Metanephros (tissue), 2 donors: ENCODE measurements at places on chromosomes 11 and 22. TPM values are rescaled to one million over a fixed set of nuclear protein-coding genes. Genes with fewer than 3 reads are reported as not detected.

The PIH1D2 gene
- 3.9 TPM for total RNA-seq

The FGF19 gene
- total RNA-seq = 0.70 TPM

The TAF1D gene
- 113 TPM for total RNA-seq

The CRYBB2 gene
- not detected for total RNA-seq

The TEF gene
- 15.5 TPM for total RNA-seq

The NDUFC2 gene
- total RNA-seq = 134 TPM

The DPAGT1 gene
- total RNA-seq = 20.0 TPM

The TALDO1 gene
- 118 TPM for total RNA-seq

The RRM1 gene
- 62.5 TPM for total RNA-seq
